ENCODE measurements at places on chromosomes 6 and 20. TPM values are rescaled to one million over a fixed set of nuclear protein-coding genes. Genes with fewer than 3 reads are reported as not detected.
A peak's percentile ranks its signal among the peaks of the same experiment; 100 is the strongest.

PPIL6 gene
- 0.62 TPM for total RNA-seq

TRIM31 gene
- total RNA-seq = 0.11 TPM

- peaks cover 26% of the 10 kb centered on the region for H3K27me3 ChIP-seq
- no peak for DNase-seq
- no peaks in the 10 kb centered on the region for H3K4me1 ChIP-seq
- no peaks in the 10 kb centered on the region for H3K36me3 ChIP-seq
- no peak overlapping the region for H3K27ac ChIP-seq
Observed at GRCh38 chr6:44333273-44333919, 9.1 kb upstream of the SPATS1 start.

GRCh38 chr20:14677455-14677854 lies 340.0 kb upstream of the FLRT3 start:
- H3K4me1 ChIP-seq = no peaks in the 10 kb centered on the region
- H3K27ac ChIP-seq = no peak overlapping the region
- H3K4me3 ChIP-seq = no peak overlapping the region
- H3K27me3 ChIP-seq = no peaks in the 10 kb centered on the region
- no peak for DNase-seq

IL17F gene
- total RNA-seq = not detected

DNA sequence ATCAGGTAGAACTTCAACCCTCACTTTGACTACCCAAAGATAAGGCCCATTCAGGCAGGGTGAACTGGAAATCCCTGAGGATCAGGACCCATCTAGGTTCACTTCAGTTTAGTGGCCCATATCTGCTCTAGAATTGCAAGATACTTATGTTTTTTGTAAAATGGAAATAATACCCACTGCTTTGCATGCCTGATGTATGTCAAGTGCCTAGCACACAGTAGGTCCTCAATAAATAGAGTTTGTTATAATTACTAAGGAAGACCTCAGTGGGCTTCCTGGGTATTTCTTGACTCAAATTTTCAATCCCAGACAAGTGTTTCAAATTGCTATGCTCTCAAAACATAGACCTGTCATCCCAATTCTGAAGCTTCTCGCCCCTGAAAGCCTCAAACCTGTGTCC lies 32.5 kb downstream of the PIGU start:
- H3K27ac ChIP-seq = no peak overlapping the region
- H3K4me1 ChIP-seq = no peaks in the 10 kb centered on the region
- no peak for DNase-seq
- H3K4me3 ChIP-seq = no peak overlapping the region
- H3K36me3 ChIP-seq = peaks cover 3% of the 10 kb centered on the region

- peaks cover 3% of the 10 kb centered on the region for H3K36me3 ChIP-seq
- H3K4me1 ChIP-seq = peaks cover 15% of the 10 kb centered on the region
- H3K4me3 ChIP-seq = peak overlapping the region; percentile 64
- DNase-seq = peak; percentile 24
Observed at GRCh38 chr6:26550250-26550993, 12.3 kb downstream of the HMGN4 start.

All from PC-3 (cell line).